ENCODE measurements at places on chromosomes 2 and 18.

DNA sequence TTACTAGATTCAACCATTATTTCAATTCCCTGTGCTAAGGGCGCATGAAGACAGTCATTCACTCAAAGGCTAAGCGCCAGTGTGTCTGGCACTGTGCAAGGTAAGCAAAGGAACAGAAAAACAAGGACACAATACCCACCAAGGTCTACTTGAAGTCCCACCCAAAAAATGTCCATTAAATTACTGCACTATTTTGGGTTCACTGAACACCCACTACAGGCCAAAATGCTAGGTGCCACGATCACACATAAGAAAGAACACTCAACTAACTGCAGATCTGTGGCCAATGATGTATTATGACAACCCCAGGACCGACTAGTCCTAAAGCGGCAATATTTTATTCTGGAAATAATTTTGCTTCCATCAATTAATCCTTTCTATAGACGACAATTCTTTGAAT, 1.8 kb downstream of the TMEM131 start:
- DNase-seq = no peak

- DNase-seq = peak; percentile 48
Observed at GRCh38 chr18:68840554-68841263, 42.8 kb downstream of the CCDC102B start.

- DNase-seq = no peak
Observed at GRCh38 chr18:56188529-56189275, 449.7 kb downstream of the TXNL1 start.

DNA sequence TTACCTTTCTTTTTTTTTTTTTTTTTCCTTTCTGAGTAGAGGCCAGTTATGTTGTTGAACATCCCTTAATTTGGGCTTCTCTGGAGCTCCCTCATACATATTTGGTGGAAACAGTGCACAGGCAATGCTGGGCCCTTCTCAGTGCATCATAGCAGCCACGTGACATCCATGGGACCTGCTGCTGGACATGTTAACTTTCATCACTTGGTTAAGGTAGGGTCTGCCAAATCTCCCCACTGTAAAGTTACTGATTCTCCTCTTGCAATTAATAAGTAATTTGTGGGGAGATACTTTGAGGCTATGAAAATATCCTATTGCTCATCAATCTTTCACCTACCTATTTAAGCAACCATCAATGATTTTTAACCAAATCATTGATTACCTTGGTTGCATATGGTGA, 211.5 kb upstream of the LYPD1 start:
- no peak for DNase-seq

DNA sequence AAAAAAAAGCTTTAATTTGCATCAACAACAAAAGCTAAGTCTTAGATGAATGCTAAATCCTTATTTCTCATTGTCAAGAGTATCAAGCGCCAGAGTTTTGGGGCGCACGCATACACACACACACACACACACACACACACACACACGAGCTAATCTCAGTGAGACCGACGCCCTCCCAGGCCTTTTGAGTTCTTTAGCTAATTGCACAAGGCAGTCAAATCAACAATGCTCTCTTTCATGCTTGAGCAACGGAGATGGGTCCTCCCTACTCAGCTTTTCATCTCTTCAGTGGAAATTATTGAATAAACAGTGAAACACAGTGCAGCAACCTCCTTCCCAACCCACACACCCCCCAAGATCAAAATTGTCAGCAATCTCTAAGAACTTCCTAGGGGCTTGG, 19.2 kb downstream of the GKN1 start:
- DNase-seq = no peak

DNA sequence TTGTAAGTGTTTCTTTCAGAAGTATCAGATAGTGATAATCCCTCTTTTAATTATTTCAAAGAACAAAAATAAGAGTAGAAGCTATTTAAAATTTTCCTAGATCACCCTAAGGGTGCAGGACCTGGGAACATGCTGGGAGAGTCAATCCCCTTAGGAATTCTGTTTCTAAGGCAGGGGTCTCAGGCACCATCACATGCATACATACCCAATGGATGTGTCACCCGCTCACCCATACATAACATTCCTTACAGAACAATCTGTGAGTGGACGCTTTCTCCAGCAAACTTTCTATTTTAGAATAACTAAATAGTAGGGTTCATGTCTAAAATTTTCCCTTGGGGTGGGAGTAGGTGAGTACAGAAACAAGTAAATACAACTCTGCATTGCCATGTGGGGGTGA, 8.4 kb downstream of the DSEL start:
- no peak for DNase-seq

- DNase-seq = no peak
Observed at GRCh38 chr2:119109866-119110265, 48.7 kb downstream of the C1QL2 start.

DNA sequence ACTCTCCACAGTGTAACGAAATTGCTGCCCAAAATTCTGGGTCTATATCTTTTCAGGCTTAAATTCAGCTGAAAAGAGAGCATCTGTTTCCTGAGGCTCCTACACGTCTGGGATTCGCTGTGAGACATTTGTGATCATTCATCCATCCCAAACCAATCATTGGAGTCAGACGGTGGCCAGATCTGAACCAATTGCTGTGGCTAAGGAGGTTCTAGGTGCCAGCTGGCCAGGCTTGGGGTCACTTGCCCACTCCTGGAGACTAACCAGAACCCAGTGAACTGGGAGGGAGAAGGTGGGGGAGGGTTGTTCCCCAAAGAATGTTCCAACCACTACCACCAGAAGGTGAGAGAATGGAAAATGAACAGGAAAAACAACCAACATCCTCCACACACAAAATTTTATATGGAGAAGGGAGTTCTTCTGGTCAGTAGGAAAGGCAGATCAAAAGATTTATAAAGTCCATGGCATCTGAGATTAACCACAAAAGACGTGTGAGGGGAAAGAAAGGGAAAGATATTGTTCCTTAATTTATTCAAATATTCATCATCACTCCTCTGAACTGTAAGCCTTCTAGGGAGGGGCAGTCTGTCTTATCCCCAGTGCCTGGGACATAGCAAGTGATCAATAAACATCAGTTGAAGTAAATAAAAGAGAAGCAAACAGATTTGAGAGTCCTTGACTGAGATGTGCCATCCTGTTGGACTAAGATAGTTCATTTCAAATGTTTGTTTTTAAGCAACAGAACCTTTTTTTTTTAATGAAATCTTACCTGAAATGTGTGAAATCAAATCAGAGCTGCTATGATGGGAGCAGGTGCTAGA, 3.0 kb upstream of the RTKN start:
- no peak for DNase-seq

DNA sequence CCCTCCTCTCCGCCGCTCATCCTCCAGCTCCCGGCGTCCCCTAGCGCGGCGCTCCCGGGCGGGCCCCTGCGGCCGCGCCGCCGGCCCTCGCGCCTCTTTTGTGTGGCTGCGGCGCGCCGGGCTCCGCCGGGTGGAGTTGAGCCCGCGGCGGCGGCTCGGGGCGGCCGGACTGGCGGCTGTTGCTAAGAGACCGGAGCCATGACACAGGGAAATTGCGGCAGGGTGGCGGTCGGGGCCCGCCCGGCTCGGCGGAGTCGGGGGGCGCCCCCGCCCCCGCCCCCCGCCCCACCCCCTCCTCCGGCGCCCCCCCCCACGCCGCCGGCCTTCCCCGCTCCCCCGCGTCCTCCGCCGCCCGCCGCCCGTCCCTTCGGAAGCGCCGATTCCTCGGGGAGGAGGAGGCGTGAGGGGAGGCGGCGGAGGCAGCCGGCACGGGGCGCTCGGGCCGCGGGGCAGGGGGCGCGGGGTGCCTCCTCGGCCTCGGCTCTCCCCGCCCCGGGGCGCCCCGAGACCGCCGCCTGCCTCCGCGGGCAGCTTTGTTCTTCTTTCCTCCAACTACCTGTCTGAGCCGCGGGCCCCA, at the start of gene TMEM200C:
Gene TMEM200C, minus strand, starts transcription at position 224 of the 577 bp plus-strand sequence. CDS start 3,459 bp downstream, outside the sequence.
- peak; percentile 7 for DNase-seq

DNA sequence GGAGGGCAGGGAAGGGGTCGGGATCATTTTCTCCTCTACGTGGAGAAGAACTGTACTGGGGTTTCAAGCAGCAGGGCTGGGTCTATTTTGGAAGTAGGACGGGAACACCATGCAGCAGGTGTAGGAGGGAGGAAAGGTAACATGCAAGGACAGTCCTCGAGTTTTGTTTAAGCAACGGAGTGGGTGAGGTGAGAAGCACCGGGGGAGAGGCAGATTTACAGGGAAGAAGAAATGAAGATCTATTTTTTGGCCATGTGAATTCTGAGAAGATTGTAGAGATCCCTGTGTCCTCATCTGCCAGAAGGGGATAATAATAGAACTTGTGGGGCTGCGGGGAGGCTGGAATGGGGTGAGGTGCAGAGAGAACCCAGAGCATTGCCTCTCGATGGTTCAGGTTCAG, 85.6 kb downstream of the INPP5D start:
- DNase-seq = no peak

GRCh38 chr18:58495634-58496033, 133.3 kb downstream of the ALPK2 start:
- no peak for DNase-seq

- no peak for DNase-seq
Observed at GRCh38 chr18:11607906-11608305, 1.5 kb upstream of the SLC35G4 start.

DNA sequence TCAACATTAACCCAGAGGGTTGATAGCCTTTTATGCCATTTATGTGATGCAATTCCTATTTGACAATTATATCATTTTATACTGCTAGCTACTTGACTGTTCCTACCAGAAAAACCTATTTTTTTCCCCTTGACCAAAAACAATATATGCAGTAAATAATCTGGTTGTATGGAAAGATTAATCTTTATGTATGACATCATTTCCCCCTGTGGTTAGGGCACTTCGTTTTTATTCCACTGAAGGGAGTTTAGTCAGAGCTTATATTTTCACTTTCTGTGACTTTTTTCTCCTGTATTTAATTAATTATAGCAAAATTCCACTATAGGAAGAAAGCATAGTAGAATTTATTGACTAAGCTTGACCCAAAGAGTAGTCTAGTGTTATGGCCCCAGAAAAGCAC, 107.6 kb downstream of the HAUS1 start:
- DNase-seq = peak; percentile 23

DNA sequence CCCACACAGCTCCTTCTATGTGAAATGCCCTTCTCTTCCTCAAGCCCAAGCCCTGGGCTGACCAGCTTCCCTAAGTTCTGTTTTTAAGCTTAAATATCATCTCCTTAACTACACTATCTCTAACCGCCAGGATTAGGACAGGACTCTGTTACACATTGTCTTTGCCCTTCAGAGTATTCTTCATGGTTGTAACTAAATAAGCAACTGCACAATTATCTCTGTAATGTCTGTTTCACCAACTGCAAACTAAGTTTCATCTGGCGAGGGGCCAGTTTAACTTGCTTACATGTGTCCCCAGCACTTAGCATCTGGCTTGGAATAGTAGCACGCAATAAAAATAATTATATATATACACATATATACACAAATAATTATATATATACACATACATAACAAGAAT, 1.1 kb upstream of the ERMN start:
- no peak for DNase-seq

DNA sequence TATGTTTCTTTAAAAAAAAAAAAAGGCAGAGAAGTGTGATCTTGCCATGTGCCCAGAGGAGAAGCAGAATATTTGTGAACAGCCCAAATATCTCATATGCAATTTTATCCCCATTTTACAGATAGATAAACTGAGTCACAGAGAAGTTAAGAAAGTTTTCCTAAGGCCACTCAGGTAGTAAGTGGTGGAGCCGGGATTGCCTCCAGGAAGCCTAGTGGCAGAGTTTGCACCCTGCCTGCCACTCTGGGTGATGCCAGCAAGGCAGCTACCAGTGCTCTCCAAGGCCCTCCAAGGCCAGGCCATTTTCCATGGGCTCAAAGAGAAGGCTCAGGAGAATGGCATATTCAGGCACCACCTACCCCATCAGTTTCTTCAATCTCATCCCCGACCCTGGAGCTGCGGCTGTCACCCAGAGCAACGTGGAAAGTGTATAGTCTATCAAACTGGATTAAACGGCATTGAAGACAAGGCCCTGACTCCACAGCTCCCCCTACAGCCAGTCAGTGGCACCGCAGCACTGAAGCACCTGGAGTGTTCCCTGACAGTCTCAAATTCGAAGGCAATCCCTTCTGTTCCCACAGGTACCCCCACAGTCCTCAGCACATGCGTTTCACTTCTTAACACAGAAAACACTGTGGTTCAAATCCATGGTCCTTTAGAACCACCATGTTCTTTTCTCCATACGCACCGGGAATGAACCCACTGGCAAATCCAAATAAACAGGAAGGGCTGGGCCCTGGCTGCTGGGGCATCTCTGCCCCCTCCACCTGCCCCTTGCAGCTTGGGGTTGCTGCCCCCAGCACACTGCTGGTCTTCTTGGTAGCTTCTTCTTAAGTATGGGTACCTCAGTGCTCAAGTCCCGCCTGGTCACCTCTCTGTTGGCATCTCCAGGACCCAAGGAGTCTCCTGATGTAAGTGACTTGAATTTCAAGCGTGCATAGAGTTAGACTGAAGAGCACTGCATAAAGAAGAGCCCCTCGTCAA, 175.3 kb downstream of the INHBB start:
- peak; percentile 29 for DNase-seq

DNA sequence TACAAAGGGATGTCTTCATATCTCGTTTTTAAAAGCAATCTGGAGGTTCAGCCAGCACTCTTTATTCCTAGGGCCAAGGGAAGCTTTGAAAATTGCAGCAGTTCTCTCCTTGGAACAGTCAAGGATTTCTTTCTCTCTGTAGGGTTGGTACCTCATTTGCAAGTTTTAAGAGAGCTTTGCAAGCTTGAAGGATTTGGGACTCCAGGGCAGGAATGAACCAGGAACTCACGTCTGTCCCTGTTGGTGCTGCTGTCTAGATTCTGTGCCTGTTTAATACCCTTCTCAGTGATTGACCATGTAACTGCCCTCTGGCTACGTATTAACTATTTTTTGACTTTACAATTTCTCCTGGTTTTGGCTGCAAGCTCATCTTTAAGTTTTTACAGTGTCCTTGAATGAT, 262.5 kb upstream of the ST6GAL2 start:
- DNase-seq = no peak

DNA sequence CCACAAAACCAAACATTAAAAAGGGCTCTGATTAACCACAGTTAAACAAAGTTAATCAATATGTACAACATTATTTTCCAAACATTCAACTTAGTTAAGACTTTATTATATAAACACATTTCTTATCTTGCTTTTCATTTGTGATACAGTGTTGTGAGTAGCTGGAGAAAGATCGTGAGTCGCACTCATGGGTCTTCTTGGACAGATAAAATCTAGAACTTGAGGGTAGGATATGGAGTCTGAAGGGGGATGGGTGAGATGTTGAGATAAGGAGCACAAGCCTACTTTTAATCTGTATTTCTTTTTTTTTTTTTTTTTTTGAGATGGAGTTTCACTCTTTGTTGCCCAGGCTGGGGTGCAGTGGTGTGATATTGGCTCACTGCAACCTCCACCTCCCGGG, 22.6 kb upstream of the TMEM214 start:
- DNase-seq = no peak

- DNase-seq = no peak
Observed at GRCh38 chr2:241996100-241996499, 126.6 kb downstream of the RTP5 start.
